ENCODE measurements at places on chromosomes 1 and 21. TPM values are rescaled to one million over a fixed set of nuclear protein-coding genes. Genes with fewer than 3 reads are reported as not detected.

Gene C1orf94
- not detected for total RNA-seq

Gene OPRD1
- 1.1 TPM for total RNA-seq

DNA sequence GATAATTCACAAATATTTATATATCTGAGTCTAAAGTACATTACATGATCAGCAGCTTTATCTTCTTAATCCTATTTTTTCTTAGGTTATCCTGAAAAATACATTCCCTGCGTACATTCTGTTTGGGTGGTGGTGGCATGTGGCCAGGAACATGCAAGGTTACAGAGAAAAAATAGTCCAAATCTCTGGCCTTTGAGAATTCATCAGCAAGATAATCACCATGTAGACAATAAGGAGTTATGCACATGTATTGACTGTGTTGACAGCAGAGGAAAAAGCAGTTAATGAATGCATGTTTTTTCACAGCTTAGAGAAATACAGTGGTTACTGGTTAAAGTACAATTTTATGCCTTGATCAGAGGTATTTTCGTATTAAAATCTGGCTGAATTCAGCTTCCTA is 49.0 kb downstream of the ABCA4 start:
- no peak for DNase-seq

Gene RNF186
- total RNA-seq, result 15.1 TPM

- peak; percentile 57 for DNase-seq
These were observed 162.3 kb downstream of the PSMG1 start for GRCh38 chr21:39020751-39021477.

DNA sequence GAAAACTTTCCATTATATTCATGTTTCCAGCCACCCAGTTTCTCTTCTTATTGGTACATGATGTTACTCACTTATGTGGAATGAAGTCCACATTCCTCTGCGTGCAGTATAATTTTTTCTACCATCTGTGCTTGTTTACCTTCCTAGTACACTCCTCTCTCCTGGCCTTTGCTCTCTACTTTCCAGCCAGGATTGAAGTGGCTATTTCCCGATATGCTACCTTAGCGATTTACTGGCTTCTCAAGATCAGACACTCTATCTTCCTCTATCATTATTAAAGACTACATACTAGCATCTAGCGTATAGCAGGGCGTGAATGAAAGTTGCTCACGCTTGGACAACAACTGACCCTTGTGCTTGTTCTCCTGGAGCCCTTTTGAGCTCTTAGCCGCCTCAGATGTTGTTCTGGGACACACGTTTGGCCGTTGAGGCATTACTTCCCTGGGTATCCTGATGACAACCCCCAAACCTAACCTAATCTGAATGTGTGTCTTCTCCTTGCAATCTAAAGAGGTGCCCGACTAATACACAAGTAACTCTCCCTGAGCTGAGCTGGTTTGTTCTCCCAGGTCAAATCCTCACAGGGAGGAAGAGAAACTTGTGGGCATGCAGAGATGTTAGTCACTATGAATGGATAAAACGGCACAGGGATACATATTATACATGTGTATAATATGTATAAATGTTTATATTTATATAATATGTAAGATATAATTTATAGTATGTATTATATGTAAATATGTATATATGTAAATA is 13.4 kb upstream of the MTARC2 start:
- no peak for DNase-seq

Gene MAP3K21
- 8.3 TPM for total RNA-seq

DNA sequence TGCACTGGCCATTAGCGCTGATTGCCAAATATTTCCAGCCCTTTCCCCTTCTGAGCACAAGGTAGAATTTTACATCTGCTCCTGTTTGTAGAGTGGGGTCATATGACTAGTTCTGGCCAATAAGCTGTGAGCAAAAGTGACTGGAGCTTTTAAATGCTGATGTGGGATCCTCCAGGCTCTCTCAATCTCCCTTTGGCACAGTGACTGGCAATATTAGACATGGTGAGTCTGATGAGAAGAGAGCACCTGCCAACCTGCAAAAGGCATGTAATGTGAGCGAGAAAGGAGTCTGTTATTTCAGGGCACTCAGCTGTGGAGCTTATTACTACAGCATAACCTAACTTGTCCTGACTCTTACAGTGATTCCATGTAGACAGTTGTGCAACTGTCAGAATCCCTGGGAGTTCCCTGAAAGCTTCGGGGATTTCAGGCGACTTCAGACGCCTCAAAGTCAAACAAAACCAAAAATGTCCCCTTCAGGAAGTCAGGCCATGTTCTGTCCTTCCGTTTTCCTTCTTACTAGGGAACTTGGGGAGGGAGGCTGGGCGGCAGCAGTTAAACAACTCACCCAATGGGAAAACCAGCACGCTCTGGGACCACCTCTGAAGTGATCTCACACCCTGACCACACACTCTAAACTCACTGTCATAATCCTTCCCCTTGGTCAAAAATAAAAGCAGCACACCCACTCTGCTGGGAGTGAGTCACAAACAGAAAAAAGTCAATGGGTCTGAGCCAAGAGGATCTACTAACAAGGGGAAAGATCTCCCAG is 3.6 kb upstream of the RASSF5 start:
- DNase-seq, result no peak

GRCh38 chr1:29845910-29846309 is 609.6 kb downstream of the PTPRU start:
- DNase-seq, result no peak

- no peak for DNase-seq
These were observed 338.2 kb downstream of the ASTN1 start for GRCh38 chr1:176826265-176826664.

Gene C1orf232
- not detected for total RNA-seq

GRCh38 chr1:56456435-56457101 is 122.8 kb downstream of the PLPP3 start:
- no peak for DNase-seq

GRCh38 chr1:18123467-18123992 is 15.9 kb downstream of the IGSF21 start:
- DNase-seq, result no peak

GRCh38 chr1:187509091-187509490 is 680.3 kb downstream of the PLA2G4A start:
- DNase-seq, result no peak

DNA sequence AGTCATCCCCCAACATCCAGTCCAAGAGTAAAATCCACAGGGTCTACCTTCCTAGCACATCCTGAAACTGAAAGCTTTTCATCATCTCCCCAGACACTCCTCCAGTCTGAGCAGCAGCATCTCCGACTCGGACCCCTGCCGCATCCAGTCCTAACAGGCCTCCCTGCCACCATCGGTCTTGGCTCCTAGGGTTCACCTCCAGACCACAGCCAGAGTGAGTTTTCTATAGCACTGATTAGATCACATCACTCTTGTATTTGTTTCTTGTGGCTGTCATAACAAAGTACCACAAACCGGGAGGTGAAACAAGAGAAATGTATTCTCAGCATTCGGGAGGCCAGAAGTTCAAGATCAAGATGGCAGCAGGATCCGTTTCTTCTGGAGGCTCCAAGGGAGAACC is 187.8 kb downstream of the TOMM20 start:
- DNase-seq, result no peak

- DNase-seq, result no peak
These were observed 776.5 kb downstream of the KCNT2 start for GRCh38 chr1:195831789-195832188.

Data from mucosa of descending colon (tissue), 3 donors.